ENCODE measurements at places on chromosomes 13 and 19.

- no peak for DNase-seq
Observed at GRCh38 chr13:59734393-59734792, 429.3 kb downstream of the DIAPH3 start.

GRCh38 chr13:20442798-20443381 lies 82.8 kb downstream of the CRYL1 start:
- no peak for DNase-seq

- no peak for DNase-seq
Observed at GRCh38 chr13:55664178-55664577, 1476.5 kb upstream of the PRR20A start.

- no peak for DNase-seq
Observed at GRCh38 chr13:47017476-47017875, 120.6 kb upstream of the HTR2A start.

GRCh38 chr13:33615436-33615835 lies 202.5 kb upstream of the RFC3 start:
- no peak for DNase-seq

DNA sequence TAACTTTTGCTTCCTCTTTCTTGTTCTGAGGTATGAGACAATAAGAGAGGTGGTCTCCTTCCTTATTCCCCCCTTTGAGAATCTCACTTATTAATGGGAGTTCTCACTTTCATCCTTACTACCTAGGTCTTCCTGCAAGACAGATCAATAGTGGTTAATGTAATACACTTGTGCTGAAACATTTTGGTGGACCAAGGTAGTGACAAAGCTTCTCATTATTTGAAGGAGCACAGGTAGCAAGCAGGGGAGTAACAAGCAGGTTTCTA lies 17.9 kb downstream of the ZNF700 start:
- DNase-seq = no peak

- DNase-seq = no peak
Observed at GRCh38 chr19:56842412-56842811, 1.9 kb upstream of the PEG3 start.

DNA sequence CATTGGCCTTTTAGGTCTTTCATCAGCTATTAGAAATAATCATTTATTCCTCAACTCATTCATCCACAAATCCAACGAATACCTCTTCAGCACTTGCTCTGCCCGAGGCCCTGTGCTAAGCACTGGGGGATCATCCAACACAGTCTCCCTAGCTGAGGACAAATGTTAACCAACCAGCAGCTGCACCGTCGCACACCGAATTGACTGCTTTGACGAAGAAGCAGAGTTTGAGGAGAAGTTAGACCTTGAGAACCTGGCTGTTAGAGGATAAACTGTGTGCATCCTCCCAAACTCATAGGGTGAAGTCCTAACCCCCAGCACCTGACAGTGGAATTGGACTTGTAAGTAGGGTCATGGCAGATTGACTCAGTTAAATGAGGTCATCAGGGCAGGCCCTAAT lies 170.9 kb downstream of the USP12 start:
- no peak for DNase-seq

DNA sequence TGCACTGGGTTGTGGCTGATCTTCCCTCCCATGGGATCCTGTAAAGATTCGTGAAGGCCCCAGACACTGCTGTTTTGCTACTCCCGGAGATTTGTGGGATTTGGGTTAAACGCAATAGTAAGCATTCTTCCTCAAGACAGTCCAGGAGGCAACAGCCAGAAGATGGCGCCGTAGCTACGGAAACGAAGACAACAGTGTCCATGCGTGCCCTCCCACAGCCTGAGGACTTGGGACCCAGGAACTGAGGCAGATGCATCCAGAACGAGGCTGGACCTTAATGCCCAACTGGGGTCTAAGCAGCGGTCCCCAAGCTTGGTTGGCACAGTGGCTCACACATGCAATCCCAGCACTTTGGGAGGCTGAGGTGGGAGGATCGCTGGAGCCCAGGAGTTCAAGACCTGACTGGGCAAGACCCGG lies 57.6 kb upstream of the ZNF507 start:
- DNase-seq = peak; percentile 40

- DNase-seq = no peak
Observed at GRCh38 chr13:95707442-95708390, 30.8 kb downstream of the DNAJC3 start.

DNA sequence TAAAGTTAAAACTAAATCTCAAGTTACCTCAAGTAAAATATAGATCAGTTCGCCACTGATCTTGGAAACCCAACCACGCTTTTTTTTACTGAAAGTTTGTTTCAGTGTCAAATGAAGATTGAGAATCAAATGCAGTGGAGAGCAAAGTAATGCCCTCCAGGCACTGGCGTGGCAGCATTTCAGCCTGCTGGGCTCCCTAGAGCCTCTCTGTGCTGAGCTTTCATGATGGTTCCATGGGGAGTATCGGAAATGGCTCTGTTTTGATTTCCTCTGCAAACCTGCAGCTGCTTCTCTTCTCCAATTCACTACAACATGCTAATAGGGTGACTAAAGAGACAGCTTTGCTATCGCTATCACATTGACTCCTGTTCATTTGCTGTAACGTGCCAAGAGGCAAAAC lies 141.6 kb downstream of the FGF14 start:
- DNase-seq = no peak

- DNase-seq = no peak
Observed at GRCh38 chr13:114031631-114032030, 57.8 kb upstream of the C13orf46 start.

DNA sequence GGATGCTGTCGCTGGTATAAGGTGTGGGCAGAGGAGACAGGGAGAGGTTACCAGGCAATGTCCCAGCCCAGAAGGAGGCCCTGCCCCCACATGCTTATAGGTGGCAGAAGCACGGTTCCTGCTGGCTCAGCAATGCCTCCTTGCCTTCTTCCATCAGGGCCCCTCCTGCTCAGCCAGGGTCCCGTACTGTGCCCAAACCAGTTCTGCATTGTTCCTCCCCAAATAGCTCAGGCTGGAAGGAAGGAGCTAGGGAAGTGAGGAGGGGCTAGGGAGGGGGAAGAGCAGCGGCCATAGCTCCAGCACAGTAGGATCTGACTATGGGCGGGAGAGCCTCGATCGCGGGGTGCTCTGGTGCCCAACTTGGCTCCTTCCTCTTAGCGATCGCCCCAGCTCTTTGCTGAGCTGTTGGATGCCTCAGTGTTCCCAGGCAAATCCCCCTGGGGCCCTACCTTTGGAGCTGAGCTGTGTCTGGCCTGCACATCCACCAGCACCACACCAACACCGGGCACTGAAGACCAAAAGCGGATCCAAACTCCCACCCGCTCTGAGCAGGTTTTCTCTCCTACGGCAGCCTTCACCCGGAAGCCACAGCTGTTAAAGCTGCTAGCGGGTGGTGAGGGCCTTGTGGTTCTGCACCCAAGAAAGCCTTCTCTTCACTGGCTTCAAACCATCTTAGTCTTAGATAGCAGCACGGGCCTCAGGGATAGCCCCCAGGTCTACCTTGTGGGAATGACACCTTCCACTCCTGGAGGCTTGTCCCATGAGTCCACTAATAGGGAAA lies 32.1 kb upstream of the PEPD start:
- DNase-seq = no peak

GRCh38 chr19:57348136-57348535 lies 2.9 kb upstream of the ZNF304 start:
- DNase-seq = no peak

- DNase-seq = peak; percentile 92
Observed at GRCh38 chr19:50607874-50608785, 31.6 kb downstream of the SYT3 start.

GRCh38 chr13:65453982-65454381 lies 1776.2 kb downstream of the PCDH9 start:
- DNase-seq = no peak

All from stimulated activated CD4-positive, alpha-beta T cell treated with anti-CD3 and anti-CD28 coated beads, Interleukin-15, amount 100 ng/mL, for 24 hours (primary cell).